Sigmoid colon (tissue), 7 donors: ENCODE measurements at places on chromosomes 12 and 14.

GRCh38 chr12:38328306-38328895, 11.8 kb downstream of the ALG10B start:
- no peak for DNase-seq

DNA sequence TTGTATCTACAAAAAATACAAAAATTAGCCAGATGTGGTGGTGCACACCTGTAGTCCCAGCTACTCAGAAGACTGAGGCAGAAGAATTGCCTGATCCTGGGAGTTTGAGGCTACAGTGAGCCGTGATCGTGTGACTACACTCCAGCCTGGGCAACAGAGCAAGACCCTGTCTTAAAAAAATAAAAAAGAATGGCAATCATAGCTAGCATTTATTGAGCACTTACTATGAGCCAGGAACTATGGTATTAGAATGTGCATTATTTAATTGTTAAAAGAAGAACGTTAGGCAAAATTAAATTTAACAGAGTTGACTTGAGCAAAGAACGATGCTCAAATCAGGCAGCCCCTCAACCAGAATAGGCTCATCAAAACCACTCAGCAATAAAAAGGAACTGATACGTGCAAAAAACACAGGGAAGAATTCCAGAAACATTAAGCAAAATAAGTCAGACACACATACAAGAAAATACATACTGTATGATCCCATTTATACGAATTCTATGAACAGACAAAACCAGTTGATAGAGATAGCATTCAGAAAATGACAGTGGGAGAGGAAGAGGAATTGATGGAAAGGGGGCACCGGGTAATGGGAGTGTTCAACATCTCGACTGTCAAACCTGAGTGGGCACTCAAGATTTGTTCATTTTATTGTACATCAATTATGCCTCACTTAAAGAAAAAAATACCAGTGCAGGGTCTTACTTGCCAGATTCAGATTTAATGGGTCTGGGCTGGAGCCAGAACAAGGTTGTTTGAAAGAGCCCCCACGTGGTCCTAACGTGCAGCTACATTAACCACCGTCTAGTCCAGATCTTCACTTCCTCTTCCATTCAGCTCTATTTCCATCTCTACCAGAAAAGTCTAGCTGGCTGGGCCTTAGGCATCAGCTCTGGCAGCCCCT, 8.0 kb downstream of the SCNN1A start:
- no peak for DNase-seq

GRCh38 chr14:50871228-50871627, 625 bp upstream of the ABHD12B start:
- no peak for DNase-seq

GRCh38 chr12:95646781-95647190, 95.5 kb upstream of the USP44 start:
- no peak for DNase-seq

DNA sequence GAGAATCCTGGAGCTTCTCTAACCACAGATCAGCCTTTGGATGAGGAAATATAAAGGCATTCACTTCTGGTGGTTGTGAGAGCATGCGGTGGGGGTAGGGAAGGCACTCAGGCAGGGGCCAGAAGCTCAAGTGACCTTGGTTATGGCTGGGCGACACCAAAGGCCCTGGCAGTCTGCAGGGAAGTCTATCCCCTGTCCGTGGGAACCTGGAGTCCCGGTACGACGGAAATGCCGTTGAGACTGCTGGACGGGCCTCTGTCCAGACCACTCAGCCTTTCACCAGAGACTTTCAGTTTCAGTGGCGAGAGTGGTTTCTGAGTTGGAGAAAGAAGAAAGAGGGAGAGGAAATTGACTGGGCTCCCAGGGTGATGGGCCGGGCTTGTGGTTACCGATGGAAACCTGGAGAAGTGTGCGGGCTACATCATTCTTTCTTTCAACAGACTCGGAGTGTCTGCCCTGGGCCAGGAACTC, 20.9 kb downstream of the ISCA2 start:
- DNase-seq: peak; percentile 70
